ENCODE measurements at places on chromosomes 4 and X. TPM values are rescaled to one million over a fixed set of nuclear protein-coding genes. Genes with fewer than 3 reads are reported as not detected.

DNA sequence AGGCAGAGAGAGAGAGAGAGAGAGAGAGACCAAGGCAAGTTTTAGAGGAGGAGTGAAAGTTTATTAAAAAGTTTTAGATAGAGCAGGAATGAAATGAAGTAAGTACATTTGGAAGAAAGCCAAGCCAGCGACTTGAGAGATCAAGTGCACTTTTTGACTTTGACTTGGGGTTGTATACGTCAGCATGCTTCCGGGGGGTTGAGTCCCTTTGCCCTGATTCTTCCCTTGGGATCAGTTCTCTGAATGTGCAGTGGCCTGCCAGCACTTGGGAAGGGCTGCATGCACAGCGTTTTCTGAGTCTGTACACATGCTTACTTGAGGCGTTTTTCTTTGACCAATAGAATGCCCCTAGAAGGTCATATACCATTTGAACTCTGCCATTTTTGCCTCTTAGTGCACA, 400.5 kb downstream of the PDGFC start:
- DNase-seq, result no peak

- DNase-seq, result no peak
Measured at GRCh38 chr4:177450426-177451107, 8.3 kb upstream of the AGA start.

GRCh38 chrX:142134533-142134932, 70.6 kb downstream of the MAGEC2 start:
- no peak for DNase-seq

GRCh38 chrX:40003428-40004245, 94.1 kb downstream of the BCOR start:
- DNase-seq, result no peak

DNA sequence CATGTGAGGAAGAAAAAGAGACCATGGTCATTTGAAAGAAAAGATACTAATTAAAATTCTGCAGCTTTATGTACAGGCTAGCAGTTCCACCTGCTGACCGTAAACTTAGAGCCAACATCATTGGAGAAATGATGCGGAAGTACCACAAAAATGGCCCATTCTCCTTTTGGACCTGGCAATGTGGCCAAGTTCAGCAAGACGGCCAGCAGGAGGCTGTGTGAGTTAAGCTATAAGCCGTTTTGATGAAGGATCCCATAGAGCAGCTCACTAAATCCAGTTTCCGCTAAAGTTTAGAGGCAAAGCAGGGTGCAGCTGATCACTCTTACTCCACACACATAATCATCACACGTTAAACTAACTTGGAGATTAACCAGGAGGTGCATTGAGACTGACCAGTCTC, 133.8 kb downstream of the LDB2 start:
- DNase-seq, result no peak

DNA sequence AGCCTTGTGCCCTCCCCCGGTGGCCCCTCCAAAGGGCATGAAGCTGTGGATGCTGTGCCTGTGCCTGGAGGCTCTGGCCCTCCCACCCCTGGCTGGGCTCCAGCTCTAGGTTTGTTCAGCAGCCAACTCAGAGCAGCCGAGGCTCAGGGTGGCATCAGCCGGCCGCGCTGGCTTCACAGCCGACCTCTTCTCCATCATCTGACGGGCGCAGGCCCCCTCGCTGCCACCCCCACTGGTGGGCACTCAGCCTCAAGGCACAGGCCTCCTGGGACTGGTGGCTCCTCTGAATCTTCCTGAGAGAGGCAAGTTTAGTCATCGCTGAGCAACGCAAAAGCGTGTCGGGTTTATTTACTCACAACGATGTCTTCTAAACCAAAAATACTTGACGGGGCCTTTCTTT, 46.0 kb downstream of the PCGF3 start:
- DNase-seq, result no peak

DNA sequence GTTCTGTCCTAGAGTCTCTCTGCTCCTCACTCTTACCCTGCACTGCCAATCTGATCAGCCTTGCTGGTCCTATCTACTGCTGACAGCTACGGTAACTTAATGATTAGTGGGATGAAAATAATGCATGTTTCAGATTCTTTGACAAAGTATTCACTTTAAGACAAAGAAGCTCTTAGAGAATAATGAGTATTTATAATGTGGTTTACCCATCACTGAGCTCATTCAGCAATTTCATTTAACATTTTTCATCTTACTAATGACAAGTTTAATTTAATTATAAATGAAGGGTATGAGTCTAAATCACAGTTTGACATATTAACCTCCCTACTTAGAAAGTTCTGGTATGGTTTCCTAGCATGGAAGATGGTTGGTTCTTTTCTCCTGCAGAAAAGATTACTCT, 428.2 kb downstream of the ADGRL3 start:
- DNase-seq, result no peak

GRCh38 chr4:48722509-48723446, 57.3 kb downstream of the FRYL start:
- no peak for DNase-seq

- DNase-seq, result no peak
Measured at GRCh38 chr4:4225915-4226605, 669 bp downstream of the OTOP1 start.

DNA sequence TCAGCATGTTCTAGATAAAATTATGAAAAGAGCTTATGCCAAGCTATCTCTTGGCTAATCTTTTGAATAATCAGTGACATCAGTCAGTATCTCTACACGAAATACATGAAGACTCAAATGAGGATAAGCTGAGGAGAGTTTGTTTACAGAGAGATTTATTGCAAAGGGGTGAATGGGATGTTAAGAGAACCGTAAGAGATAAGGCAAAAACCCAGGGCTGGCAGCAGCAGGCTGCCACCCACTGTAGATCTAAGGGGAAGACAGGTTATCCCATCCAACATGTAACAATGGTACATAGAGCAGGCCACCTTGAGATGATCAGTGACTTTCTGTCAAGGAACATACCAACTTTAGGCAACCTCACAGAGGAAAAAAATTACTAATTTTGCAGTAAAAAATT, 432.1 kb upstream of the NR3C2 start:
- DNase-seq, result no peak

DNA sequence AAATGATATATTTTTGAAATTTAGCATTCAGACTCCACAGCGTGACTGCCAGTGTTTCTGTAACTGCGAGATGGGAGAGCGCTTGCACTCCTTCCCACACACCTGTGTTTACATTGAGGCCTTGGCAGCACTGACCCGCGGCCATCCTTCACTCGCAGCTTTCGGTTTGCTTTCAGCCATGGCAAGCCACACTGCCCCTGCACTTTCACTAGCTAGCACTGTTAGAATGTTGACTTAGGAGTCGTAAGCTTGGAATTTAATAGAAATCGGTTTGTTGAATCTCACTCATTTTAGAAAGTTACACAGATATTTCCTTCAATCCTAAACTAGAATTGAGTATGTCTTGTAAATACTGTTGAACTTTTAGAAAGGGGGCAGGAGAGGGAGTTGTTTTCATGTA, 136.2 kb downstream of the CFAP299 start:
- peak; percentile 27 for DNase-seq

DNA sequence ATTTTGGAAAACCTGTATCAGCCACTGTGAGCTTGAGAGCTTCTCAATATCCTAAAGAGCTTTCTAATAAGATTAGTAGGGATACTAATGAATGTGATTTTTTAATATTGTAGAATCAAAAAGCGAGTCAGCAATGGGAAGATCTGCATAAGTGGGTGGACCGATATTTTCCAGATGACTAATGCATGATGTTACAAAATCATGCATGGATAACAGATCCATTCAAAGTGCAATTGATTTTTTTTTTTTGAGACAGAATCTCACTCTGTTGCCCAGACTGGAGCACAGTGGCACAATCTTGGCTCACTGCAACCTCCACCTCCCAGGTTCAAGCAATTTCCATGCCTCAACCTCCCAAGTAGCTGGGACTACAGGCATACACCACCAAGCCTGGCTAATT, 7.3 kb upstream of the CLDN2 start:
- DNase-seq, result no peak

The AREG gene
- polyA plus RNA-seq, result 0.56 TPM

The AGTR2 gene
- 91.9 TPM for polyA plus RNA-seq

The GAB3 gene
- 3.0 TPM for polyA plus RNA-seq

The ESX1 gene
- not detected for polyA plus RNA-seq

All from left renal pelvis (tissue), 4 donors.